ENCODE measurements at places on chromosomes 6 and 20.
A peak's percentile ranks its signal among the peaks of the same experiment; 100 is the strongest.

- DNase-seq = no peak
Observed at GRCh38 chr6:79034865-79035264, 43.2 kb downstream of the PHIP start.

GRCh38 chr6:42100029-42100901 is 42.2 kb downstream of the C6orf132 start:
- no peak for DNase-seq

GRCh38 chr6:146957181-146958093 is 246.8 kb upstream of the STXBP5 start:
- peak; percentile 9 for DNase-seq

DNA sequence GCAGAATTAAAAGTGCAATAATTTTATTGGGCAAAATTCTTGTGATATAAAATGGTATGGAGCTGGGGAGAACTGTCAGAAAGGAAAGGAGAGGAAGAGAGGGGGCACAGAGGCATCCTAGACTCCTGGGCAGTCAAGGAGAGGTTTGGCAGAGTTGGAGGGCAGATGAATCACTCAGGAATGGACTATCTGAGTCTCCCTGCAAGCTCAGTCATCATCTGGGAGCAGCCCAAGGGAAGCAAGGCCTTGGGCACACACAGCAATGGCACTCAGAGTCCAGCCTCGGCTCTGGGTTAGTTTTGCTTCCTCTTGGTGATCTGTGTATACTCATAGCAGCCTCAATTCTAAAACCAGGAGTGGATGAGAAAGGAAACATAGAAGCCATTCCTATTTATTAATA is 67.2 kb downstream of the SLC22A1 start:
- no peak for DNase-seq

GRCh38 chr20:51810155-51811041 is 8.1 kb upstream of the SALL4 start:
- DNase-seq = no peak

DNA sequence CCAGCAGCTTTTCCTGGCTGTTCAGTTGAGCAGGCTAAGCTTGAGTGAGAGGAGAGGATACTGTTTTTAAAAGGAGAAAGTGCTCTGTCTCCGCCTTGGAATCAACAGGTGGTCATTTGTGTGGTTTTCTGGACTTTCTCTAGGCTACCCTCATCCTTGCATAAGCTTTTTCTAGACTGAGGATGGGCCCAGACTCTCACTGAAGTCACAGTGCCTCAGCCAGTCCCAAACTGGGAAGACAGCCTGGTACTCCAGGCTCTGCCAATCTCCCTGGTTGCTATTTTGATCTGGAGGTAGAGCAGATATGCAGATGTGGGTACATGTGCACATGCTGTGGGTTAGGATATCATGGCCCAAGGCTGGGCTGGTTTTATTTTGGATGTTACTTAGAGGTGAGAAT is 7.0 kb downstream of the SCUBE3 start:
- no peak for DNase-seq

DNA sequence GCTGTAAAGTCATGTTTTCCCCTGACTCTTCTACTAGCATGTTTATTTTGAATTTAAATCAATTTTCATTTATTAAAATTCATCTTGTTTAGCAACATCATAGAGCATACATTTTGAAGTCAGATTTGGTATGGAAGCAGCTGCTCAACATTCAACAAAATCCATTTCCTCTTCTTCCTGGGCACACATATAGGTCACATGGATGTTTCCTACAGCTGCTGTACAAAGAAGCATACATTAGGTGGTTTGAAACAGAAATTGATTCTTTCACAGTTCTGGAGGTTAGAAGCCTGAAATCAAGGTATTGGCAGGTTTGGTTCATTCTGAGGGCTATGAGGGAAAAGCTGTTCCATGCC is 495.2 kb downstream of the RFPL4B start:
- DNase-seq = no peak

GRCh38 chr6:131124336-131125071 is 10.8 kb upstream of the AKAP7 start:
- no peak for DNase-seq

- DNase-seq = no peak
Observed at GRCh38 chr6:106117579-106117978, 31.4 kb downstream of the PRDM1 start.

- DNase-seq = no peak
Observed at GRCh38 chr20:18412221-18412901, 54.5 kb downstream of the DZANK1 start.

DNA sequence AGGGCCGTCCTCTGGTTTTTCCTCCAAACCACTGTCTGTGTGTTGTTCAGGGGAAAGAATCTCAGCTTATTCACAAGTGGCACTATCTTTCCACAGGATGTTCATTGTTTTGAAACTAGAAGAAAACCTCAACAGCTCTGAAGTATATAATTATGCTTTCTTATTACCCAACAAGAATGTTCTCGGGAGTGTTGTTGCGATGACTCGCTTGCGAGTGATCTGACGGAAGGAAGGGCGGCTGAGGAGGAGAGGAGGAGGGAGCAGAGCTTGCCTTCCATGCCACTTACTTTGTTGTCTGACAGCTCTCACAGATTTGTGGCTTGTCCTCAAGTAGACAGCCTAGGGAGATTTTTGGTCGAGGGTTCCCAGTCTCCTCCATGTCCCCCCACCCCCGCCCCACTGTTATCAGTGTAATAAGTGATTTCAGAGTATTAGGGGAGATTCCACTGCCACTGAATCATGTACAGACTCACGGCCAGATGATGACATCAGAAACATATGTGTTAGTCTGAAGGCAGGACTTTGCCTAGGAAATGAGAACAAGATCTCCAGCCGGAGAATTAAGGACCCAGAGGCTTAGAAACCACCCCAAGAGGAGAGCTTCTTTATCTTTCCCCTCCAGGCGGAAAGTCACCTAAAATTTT is 80.7 kb upstream of the CCN6 start:
- DNase-seq = peak; percentile 94

GRCh38 chr20:38751360-38751976 is 3.2 kb downstream of the ACTR5 start:
- DNase-seq = peak; percentile 60

GRCh38 chr6:105639124-105639523 is 236.2 kb upstream of the PREP start:
- DNase-seq = no peak

- DNase-seq = no peak
Observed at GRCh38 chr6:35154262-35154661, 13.1 kb upstream of the TCP11 start.

DNA sequence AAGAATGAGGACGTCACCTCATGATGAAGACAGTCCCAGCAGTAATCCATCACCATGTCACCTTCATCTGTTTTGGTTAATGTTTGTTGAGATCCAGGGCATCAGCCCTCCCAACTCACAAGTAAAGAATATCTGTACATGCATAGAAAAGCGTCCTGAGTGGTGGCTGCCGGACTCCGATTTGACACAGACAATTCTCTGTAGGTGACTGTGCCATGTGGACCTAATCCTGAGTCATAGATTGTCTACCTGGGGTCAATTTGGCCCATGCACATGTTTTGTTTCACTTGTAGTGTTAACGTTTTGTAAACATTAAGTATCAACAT is 168.4 kb upstream of the UST start:
- no peak for DNase-seq

DNA sequence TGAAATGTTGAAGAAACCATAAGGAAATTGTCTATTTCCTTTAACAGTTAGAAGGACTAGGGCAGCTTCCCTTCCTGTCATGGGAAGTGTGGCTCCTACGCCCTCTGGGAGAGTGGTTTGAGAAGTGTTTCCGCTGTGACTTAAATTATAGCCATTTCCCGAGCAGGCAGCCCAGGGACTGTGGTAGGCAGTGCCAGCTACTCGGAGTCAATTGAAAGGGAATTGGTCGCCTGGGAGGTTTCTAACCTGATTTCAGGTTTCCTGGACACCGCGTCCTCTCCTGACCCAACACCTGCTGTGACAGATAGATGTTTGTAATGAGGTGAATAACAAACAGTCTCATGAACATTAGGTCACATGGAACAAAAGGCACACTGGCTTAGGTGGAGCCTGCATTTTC is 256.1 kb upstream of the PLCB4 start:
- no peak for DNase-seq

DNA sequence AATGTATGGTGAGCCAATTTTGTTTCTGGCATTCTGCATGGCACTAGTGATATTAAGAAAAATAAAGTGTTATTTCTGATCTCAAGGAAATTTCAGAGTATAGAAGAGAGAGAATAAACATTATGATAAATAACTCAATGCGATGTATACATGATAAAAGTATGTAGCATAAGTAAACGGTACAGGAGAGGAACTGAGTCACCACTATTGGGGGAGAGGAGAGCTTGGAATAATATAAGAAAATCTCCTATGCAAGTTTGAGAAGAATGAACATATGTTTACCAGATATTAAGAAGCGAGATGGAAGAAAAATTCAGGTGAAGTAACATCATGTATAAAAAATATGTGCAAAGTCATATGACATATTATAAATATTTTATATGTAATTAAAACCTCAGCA is 1230.3 kb upstream of the CITED2 start:
- no peak for DNase-seq

DNA sequence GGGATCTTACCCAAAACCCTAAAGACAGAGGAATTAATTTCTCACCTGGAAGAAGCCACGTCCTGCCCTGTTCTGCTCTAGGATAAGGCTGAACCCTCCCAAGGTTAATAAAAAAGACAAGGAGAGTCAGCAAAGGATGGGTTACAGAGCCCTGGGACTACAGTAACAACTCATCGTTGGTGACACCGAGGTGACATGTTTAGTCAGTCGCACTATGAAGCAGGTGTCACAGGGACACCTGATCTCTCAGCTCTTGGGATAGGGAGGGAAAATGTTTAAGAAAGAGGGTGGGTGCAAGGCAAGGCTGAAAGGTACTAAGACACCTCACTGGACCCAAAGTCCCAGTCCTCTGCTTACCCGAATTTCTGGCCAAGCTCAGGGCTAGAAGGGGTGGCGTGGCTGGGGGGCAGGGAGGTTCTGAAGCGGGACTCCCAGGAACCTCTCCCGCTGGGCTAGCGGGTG is 562 bp downstream of the MOCS1 start:
- DNase-seq = no peak

GRCh38 chr6:69719602-69720193 is 77.1 kb downstream of the LMBRD1 start:
- DNase-seq = peak; percentile 36

- peak; percentile 2 for DNase-seq
Observed at GRCh38 chr6:17361013-17361412, 32.4 kb upstream of the CAP2 start.

DNA sequence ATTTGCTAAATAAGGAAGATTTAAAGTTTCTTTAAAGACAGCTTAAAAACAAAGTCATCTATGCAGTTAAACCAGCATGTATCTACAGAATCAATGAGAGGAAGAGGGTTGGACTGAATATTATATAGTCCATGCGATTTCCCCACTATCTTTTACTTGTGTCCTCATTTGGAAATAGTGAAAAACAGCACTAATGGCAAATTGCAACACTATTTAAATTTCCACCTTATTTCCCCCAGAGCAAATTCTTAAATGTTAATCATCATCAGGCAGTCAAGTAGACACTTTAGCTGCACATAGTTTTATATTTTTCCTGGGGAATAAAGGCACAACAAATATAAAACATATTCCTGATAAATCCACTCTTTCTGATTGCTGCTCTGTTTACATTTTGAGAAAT is 114.6 kb downstream of the LCA5 start:
- DNase-seq = no peak

DNA sequence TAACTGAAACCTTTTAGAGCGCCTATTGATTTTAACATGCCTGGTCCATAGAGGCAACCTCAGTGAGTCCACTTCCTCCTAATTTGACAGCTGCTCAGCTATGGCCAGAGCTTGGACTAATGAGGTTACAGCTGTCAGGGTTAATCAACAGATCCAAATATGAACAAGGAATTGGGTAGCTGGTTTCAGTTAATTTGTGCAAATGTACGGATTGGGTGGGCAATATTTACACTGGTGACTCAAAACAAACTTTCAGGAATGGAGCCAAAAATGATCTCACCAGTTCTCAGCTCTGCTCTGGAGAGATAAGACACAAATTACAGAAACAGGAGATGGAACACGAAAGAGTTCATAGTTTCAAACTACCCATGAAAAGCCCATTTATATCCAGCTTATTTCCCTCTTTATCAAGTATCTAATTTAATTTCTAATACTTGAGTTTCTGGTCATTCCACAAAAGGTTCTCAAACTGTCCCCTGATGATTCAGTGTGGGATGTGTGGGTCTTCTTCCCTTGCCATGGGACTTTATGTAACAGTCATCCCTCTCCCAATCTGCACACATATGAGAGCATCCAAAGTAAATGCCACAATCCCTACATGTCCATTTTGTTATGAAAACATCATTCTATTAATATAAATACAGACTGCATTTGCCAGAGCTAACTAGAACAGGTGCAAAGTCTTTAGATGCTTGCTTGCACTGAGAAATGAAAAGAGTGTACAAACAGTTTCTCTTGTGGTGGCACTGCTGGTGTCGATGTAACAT is 149.9 kb downstream of the RPS12 start:
- peak; percentile 60 for DNase-seq

DNA sequence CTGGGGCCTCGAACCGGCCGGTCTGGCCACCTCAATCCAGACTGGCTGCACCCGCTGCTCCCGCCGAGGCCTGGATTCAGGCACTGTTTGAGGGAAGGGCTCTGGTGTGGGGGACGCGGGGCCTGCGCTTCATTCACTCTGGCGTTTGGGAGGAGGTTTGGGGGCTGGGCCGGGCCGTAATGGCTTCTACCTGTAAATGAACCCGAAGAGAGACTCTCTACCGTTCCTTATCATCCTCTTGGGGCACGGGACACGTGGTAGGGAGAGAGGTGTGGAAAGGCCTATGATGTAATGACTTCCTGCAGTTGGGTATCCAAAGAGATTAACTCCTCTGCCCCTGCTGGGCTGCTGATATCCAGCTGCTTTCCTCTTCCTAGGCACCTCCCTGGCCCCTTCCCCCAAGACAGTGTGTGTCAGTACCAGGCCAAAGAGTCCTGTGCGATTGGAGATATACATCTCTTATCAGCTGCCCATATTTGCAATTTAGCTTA is 1.8 kb downstream of the FOXO3 start:
- DNase-seq = peak; percentile 79

DNA sequence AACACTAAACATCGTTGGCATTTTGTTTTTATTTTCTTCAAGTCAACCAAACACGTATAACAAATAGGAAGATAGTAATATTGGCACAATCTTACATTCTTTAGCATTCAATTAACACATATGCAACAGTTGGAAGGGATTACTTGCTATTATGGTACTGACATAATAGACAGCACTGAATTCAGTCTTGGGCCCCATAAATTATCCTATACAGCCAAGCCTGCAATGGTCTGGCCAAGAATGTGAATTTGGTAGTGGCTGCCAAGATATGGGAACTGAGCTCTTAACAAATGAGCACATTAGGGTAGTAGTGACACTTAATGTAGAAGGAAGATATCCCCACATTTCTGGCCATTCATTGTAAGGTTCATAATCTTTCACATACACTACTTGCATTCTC is 44.8 kb upstream of the ARHGAP18 start:
- DNase-seq = no peak

Measured in astrocyte of the hippocampus (primary cell).